A549 treated with ZK216348 at 1 μM for 4 hours (cell line): ENCODE measurements at places on chromosomes 13 and 19. TPM values are rescaled to one million over a fixed set of nuclear protein-coding genes. Genes with fewer than 3 reads are reported as not detected.

Gene SHC2
- 0.58 to 1.2 TPM (median 1.0 TPM) in 5 replicates for total RNA-seq

Gene EEF1AKMT1
- 3.4 to 7.2 TPM (median 4.3 TPM) in 5 replicates for total RNA-seq

Gene SERP2
- total RNA-seq, result not detected in 5 replicates

Gene ZNF45
- 9.1 to 12.6 TPM (median 10.9 TPM) in 5 replicates for total RNA-seq

Gene C2CD4C
- 0.14 to 0.75 TPM (median 0.46 TPM) in 5 replicates for total RNA-seq

Gene UNC13A
- 1.2 to 2.1 TPM (median 1.5 TPM) in 5 replicates for total RNA-seq

Gene CCDC169
- total RNA-seq, result 0.28 to 0.74 TPM (median 0.35 TPM) in 5 replicates

Gene SYT3
- total RNA-seq, result 0.39 to 0.93 TPM (median 0.66 TPM) in 5 replicates

Gene RFPL4A
- 0.28 to 1.1 TPM (median 0.51 TPM) in 4 of 5 replicates, not detected in the other for total RNA-seq

Gene PSG3
- total RNA-seq, result 0.12 to 0.20 TPM (median 0.13 TPM) in 3 of 5 replicates, not detected in the others

Gene SSC5D
- 0.69 to 1.2 TPM (median 0.82 TPM) in 5 replicates for total RNA-seq

Gene NTF4
- 0.27 to 0.78 TPM (median 0.65 TPM) in 5 replicates for total RNA-seq

Gene DIRAS1
- 3.2 to 5.1 TPM (median 4.2 TPM) in 5 replicates for total RNA-seq

Gene LGI4
- 0.16 to 0.22 TPM (median 0.22 TPM) in 3 of 5 replicates, not detected in the others for total RNA-seq

Gene TEKTIP1
- total RNA-seq, result not detected in 5 replicates

Gene ZNF626
- total RNA-seq, result not detected in 5 replicates

Gene TSSK6
- 0.31 to 2.0 TPM (median 1.7 TPM) in 5 replicates for total RNA-seq

Gene CSNK1G2
- total RNA-seq, result 33.5 to 54.5 TPM (median 49.4 TPM) in 5 replicates

Gene IRGC
- total RNA-seq, result not detected in 5 replicates

Gene PCSK4
- total RNA-seq, result 0.41 to 1.3 TPM (median 1.1 TPM) in 5 replicates

Gene NEK5
- total RNA-seq, result 0.07 to 0.11 TPM in 2 of 5 replicates, not detected in the others

Gene NAPSA
- 0.48 to 1.6 TPM (median 1.2 TPM) in 5 replicates for total RNA-seq

Gene C19orf85
- total RNA-seq, result not detected in 5 replicates

Gene HSPBP1
- total RNA-seq, result 122 to 147 TPM (median 138 TPM) in 5 replicates

Gene ICAM4
- 0.36 TPM in 1 of 5 replicates, not detected in the others for total RNA-seq

Gene CUL4A
- total RNA-seq, result 51.5 to 74.4 TPM (median 57.4 TPM) in 5 replicates

Gene KIR3DL1
- total RNA-seq, result not detected in 5 replicates

Gene CPAMD8
- total RNA-seq, result 0.04 to 0.46 TPM (median 0.42 TPM) in 3 of 5 replicates, not detected in the others

Gene OR7C1
- total RNA-seq, result not detected in 5 replicates

Gene HIPK4
- 0.20 to 0.42 TPM (median 0.32 TPM) in 5 replicates for total RNA-seq

Gene CEBPA
- 4.7 to 11.5 TPM (median 9.3 TPM) in 5 replicates for total RNA-seq

Gene CEACAM6
- 17.4 to 23.4 TPM (median 20.5 TPM) in 5 replicates for total RNA-seq

Gene ZIM2
- not detected in 5 replicates for total RNA-seq

Gene CEACAM4
- total RNA-seq, result not detected in 5 replicates

Gene IL4I1
- 0.19 to 0.88 TPM (median 0.64 TPM) in 5 replicates for total RNA-seq

Gene TMPRSS9
- total RNA-seq, result 0.04 TPM in 1 of 5 replicates, not detected in the others

Gene CFD
- total RNA-seq, result 5.8 to 25.7 TPM (median 20.6 TPM) in 5 replicates

Gene PSG1
- total RNA-seq, result 0.20 to 0.56 TPM (median 0.26 TPM) in 5 replicates

Gene ICAM5
- 0.46 to 1.8 TPM (median 0.72 TPM) in 5 replicates for total RNA-seq

Gene NUP58
- total RNA-seq, result 12.9 to 22.8 TPM (median 18.6 TPM) in 5 replicates

Gene TNFSF11
- total RNA-seq, result not detected in 5 replicates

Gene CACTIN
- total RNA-seq, result 10.0 to 23.1 TPM (median 19.1 TPM) in 5 replicates

Gene ADGRE3
- total RNA-seq, result not detected in 5 replicates

Gene SBNO2
- 20.2 to 45.2 TPM (median 43.8 TPM) in 5 replicates for total RNA-seq

Gene JAK3
- 0.27 to 0.43 TPM (median 0.32 TPM) in 5 replicates for total RNA-seq

Gene TNNT1
- total RNA-seq, result 96.6 to 145 TPM (median 141 TPM) in 5 replicates

Gene ZNF431
- total RNA-seq, result 2.9 to 4.1 TPM (median 3.7 TPM) in 5 replicates

Gene ZNF256
- 0.70 to 1.5 TPM (median 1.3 TPM) in 5 replicates for total RNA-seq
